Stimulated activated CD4-positive, alpha-beta T cell treated with anti-CD3 and anti-CD28 coated beads, Interleukin-12 subunit alpha, Interleukin-12 subunit beta, amount 100 ng/mL, for 4 hours (primary cell): ENCODE measurements at places on chromosomes 3 and 15.

- DNase-seq = no peak
Observed at GRCh38 chr3:186517218-186517617, 27.0 kb downstream of the CRYGS start.

- no peak for DNase-seq
Observed at GRCh38 chr3:46736006-46736872, 18.6 kb upstream of the PRSS50 start.

DNA sequence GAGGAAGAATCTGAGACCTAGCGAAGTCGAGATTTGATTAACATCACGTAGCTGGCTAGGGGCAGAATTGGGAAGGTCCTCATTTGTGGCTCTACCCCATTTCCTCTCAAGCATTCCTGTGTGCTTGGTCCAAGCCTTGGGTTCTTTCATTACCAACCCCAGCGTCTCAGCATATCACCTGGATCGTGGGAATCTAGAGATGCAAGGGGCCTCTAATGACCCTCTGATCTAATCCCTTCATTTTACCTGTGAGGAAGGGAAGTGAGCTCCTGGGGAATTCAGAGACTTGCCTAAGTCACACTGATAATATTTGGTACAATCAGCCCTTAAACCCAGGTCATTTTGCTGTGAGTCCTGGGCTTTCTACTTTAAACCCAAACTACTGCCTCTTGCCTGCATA lies 2.0 kb downstream of the GPR87 start:
- no peak for DNase-seq

GRCh38 chr3:50354850-50355249 lies 4.2 kb downstream of the CYB561D2 start:
- DNase-seq = no peak
